ENCODE measurements at places on chromosomes 13 and 19. TPM values are rescaled to one million over a fixed set of nuclear protein-coding genes. Genes with fewer than 3 reads are reported as not detected.

The CRX gene
- polyA plus RNA-seq, result not detected

The KCNRG gene
- polyA plus RNA-seq, result 2.2 TPM

The ZNF723 gene
- polyA plus RNA-seq, result 0.14 TPM

The DHDH gene
- polyA plus RNA-seq, result 9.3 TPM

The CACNG7 gene
- polyA plus RNA-seq, result 0.66 TPM
